Activated gamma-delta T cell treated with Interleukin-2 at 50 U/mL for 16 hours (primary cell): ENCODE measurements at places on chromosomes 7 and 10.

DNA sequence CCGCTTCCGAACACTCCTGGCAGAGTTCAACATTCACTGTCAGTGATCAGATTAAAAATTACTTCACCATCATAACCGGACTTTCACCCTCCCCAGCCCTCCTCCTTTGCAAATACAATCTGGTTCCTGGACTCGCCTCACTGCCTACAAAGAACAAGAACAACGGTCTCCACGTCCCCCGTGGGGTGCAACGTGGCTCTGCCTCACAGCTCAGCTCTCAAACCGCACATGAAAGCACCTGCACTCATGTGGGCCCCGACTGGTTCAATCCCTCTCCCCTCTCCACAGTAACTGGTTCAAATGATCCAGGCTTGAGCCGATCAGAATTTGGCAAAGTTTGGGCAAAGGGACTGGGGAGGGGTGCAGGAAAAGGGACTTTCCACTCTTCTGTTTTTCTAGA, 21.0 kb downstream of the ASB13 start:
- DNase-seq, result no peak

GRCh38 chr7:119748251-119748860, 524.6 kb upstream of the KCND2 start:
- DNase-seq, result no peak

- peak; percentile 58 for DNase-seq
These were observed 8.6 kb downstream of the CAMK2G start for GRCh38 chr10:73865459-73866442.

DNA sequence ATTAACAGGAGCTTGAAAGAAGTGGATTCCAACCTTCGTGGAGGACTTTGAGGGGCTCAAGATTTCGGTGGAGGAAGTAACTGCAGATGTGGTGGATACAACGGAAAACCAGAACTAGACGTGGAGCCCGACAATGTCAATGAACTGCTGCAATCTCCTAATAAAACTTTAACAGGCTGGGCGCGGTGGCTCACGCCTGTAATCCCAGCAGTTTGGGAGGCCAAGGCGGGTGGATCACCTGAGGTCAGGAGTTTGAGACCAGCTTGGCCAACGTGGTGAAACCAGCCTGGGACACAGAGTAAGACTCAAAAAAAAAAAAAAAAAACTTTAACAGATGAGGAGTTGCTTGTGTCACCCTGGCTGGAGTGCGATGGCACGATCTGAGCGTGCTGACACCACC, 477.8 kb upstream of the MKI67 start:
- DNase-seq, result no peak

GRCh38 chr7:138228769-138229168, 152.5 kb downstream of the AKR1D1 start:
- DNase-seq, result no peak

DNA sequence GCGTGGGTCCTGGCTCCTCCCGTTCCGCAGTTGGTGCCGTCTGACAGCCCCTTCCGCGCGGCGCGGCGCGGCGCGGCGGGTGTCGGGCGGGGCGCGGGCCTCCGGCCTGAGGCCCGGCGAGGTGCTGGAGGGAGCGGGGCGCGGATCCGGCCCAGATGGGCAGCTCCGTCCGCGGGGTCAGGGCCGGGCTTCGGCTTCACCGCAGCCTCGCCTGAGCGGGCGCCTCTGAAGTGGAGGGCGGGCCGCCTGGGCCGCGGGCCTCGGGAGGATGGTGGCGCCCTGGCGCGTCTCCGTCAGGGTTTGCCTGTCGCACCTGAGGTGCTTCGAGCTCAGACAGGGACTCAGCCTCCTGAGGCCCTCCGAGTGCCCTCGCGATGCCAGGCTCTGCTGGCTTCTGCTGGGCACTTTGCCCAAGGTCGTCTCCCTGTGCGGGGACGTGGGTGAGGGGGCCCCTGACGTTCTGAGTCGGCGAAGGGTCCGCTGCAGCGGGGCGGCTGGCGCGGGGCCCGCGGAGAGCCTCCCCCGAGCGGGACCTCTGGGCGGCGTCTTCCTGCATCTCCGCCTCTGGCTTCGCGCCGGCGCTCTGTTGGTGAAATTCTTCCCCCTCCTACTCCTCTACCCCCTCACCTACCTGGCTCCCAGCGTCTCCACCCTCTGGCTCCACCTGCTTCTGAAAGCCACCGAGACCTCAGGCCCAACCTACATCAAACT, 473 bp downstream of the ADCK2 start:
- DNase-seq, result peak; percentile 43

- DNase-seq, result no peak
These were observed 107.8 kb downstream of the CUBN start for GRCh38 chr10:17021656-17022465.

DNA sequence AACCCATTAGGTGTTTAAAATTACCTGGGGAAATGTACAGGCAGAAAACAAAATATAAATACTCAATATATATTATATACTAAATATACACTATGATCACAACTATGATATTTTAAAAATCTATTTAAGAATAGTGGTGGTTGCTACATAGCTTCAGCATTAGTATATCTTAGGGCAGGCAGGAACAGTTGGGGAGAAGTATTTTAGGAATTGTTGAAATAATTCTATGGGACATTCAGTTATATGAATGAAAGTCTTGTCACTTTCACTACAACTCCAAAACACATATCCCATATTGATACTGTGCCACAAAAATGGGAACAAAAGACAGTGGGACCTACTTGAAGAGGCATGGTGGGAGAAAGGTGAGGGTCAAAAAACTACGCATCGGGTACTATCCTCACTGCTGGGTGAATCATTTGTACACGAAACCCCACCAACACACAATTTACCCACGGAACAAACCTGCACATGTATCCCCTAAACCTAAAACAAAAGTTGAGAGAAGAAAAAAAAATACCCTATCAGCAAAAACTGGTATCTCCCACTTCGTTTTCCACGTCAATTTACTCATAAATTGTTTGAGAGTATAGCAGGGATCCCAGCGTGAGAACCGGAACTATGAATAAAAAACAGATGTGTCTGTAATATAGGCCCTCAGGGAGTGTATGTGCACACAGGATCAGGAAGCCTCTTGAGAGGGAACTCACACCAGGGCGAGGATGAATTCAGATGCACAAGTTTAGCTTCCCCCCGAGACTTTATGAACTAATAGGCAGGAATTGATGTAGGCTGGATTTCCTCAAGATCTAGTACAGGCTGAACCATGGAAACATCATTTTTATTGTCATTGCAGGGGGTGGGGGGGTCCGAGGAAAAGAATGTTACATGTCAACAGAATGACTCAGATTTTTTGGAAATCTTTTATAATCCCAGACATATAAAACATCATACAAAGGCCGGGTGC, 16.2 kb downstream of the SLC16A12 start:
- DNase-seq, result no peak

- DNase-seq, result no peak
These were observed 651 bp downstream of the MYO3A start for GRCh38 chr10:25934621-25935139.

GRCh38 chr7:112990624-112991023, 96.0 kb downstream of the GPR85 start:
- DNase-seq, result no peak

DNA sequence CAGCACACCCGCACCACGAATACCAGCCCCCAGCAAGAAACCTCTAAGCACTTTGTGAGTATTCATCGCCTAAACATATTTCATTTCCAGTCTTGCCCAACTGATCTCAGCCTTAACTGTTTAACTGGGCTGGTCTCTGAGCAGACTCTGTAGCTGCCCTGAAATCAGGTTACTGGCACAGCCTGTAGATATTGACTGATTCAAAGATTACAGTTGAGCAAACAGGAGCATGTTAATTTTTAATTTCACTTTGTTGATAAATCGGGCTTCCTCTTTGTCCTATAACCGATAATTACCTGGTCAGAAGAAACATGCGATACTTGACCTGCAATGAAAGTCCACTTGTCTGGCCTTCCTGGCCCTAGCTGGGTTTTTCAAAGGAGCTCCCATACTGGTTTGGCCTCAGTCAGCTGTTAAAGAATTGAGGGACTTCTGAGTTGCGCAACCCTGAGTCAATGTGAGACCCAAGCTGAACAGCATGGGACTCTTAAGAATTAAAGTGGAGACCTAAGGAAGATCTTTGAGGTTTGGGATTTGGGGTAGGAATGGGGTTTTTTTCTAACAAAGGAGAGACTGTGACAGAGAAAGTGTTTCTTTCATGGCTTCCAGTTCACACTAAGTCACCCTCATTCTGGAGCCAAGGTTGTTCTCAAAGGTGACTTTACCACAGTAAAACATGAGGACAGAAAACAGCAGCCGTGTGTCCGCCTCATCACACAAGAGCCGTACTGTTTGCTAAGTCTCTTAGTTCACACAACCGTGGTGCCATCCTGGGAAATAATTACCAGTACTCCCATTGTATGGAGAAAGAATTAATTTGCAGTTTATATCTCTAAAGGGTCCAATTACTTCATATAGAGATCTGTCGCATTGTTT, 75.9 kb downstream of the PPP1R3C start:
- no peak for DNase-seq

GRCh38 chr7:95772771-95773581, 622 bp downstream of the DYNC1I1 start:
- no peak for DNase-seq

DNA sequence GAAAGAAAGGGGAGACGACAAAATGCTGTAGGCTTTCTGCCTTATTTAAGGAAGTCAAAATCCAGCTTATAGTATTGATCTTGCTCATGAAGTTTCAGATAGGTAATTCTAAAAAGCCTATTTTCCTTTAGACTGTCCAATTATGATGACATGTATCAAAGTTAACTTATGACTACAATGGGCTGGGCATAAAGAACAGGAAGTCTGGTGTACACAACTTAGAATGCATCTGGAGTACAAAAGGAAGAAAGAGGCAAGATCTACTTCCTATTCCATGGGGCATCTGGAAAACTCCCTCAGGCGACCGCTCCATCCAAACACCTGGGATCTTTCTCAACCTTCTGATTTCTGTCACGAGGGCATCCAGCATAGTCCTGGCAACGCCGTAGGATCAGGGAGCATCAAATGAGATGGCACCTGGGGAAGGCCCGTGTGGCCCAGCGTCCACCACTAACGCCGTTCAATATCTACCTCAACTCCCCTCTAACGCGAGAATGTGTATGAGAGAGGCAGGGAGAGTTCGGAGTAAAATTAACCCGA, 512 bp downstream of the FAM24B start:
- DNase-seq, result no peak

DNA sequence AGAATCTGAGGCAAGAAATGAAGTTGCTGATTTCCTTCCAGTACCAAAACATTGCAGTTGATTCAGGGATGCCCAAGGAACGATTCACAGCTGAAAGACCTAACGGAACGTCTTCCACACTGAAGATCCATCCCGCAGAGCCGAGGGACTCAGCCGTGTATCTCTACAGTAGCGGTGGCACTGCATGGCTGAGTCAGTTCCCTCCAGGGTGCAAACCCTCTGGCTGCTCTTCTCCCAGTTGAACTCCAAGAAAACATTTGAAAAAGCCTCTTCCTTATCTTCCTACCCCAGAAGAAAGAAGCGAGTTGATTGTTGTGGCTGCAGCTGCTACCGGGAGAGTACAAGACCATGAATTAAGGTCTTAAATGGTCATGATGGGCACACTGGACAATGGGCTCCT, 147.1 kb upstream of the PRSS1 start:
- DNase-seq, result no peak

GRCh38 chr10:93968540-93968945, 25.2 kb upstream of the PLCE1 start:
- DNase-seq, result no peak

- DNase-seq, result no peak
These were observed 75.5 kb downstream of the HTR5A start for GRCh38 chr7:155145477-155146255.

DNA sequence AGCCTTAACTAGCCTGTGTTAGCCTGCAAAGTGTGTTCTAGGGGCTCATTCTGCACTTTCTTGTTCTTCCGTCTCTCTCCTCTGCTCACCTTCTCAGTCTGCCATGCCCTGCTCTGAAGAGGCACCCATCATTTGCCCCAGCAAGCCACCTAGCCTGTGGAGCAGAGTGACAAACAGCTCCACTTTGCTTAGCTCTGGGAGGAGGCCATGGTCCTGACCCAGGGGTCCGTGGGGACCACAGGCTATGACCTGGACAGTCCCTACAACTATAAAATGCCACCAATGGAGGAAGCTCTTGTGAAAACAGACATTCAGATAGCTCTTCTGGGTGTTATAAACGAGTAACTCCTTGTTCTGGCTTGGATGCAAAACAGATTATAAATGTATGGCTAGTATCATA, 1029.6 kb downstream of the CNTNAP2 start:
- no peak for DNase-seq

GRCh38 chr10:113539789-113540188, 13.1 kb upstream of the HABP2 start:
- DNase-seq, result no peak

DNA sequence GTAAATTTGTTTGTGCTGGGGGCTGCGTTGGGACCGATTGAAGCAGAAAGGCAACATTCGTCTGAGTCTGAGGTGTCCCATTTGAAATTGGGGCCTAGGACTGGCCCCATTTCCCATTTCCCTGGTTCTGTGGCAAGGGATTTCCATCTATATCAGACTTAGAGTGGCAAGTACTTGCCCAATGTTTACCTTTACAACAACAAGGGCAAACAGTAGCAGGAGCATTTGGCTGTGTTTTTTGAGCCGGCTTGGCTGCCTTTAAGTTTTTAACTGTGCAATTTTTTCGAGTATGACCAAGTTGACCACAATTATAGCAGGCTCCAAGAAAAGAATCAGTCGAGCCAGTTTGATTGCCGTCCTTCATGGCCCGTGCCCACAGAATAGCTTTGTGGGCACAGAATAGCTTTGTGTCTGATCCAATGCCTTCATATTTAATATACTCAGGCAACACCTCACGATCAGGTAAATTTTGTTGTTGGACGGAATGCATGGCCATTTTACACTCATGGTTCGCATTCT, 4.7 kb upstream of the CYP17A1 start:
- DNase-seq, result no peak

GRCh38 chr10:85594239-85594638, 772.4 kb downstream of the GRID1 start:
- no peak for DNase-seq

GRCh38 chr10:27536437-27536836, 32.3 kb downstream of the RAB18 start:
- no peak for DNase-seq

- no peak for DNase-seq
These were observed 128.5 kb downstream of the KIF20B start for GRCh38 chr10:89829887-89830269.

DNA sequence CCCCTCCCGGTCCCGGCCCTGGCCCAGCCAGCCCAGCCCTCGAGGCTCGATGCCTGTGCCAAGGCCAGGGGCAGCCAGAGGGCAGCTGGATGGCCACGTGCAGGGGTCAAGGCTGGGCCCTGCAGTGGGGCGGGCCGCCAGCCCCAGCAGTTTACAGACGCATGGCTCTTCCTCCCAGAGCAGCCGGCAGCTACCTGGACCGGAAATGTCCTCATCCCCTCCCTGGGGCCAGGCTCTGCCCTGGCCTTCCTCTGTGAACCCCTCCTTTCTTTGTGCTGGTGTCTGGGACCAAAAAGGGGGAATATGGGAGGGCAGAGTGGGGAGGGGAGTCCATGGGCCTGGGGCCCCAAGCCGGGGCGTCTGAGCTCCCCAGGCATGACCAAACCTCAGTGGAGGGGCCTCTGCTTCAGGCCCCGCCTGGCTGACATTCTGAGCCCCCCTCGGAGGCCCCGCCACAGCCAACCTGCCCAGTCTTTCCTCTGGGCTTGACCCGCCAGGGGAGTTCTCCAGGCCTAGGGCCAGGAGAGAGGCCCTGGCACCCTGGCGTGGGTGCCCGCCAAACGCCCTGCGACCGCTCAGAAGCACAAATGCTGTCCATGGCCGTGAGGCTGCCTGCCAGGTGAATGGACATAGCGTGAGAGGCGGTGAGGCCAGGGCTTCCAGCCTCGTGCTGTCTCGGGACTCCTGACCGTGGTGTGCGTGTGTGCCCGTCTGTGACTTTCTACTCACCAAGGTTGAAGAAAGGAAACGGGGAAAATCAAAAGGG, 24.7 kb upstream of the AMZ1 start:
- DNase-seq, result no peak
